ENCODE measurements at places on chromosomes 3 and 15. TPM values are rescaled to one million over a fixed set of nuclear protein-coding genes. Genes with fewer than 3 reads are reported as not detected.

ZNF654 gene
- total RNA-seq = 24.0 TPM

MAPK6 gene
- 50.6 TPM for total RNA-seq

SH2D7 gene
- total RNA-seq = not detected

TERC gene
- total RNA-seq = 374 TPM

RBM6 gene
- total RNA-seq = 38.0 TPM

SLC7A14 gene
- total RNA-seq = under 0.01 TPM

CSNK1G1 gene
- 29.4 TPM for total RNA-seq

ALG1L2 gene
- 0.65 TPM for total RNA-seq

STAC gene
- total RNA-seq = 0.79 TPM

Data from placental epithelial cell (primary cell).